ENCODE measurements at places on chromosomes 11 and 22. TPM values are rescaled to one million over a fixed set of nuclear protein-coding genes. Genes with fewer than 3 reads are reported as not detected.

Gene C11orf42
- total RNA-seq = not detected

Gene TMEM191C
- 4.7 TPM for total RNA-seq

Gene GRM5
- 0.51 TPM for total RNA-seq

Gene LGR4
- total RNA-seq = 5.1 TPM

Gene MS4A5
- total RNA-seq = not detected

Gene SPDYC
- total RNA-seq = not detected

Gene APOBEC3F
- total RNA-seq = 12.1 TPM

Gene OTOG
- total RNA-seq = 0.11 TPM

Gene GSTT4
- total RNA-seq = not detected

Gene ELMOD1
- 1.9 TPM for total RNA-seq

Gene C11orf16
- total RNA-seq = 14.0 TPM

Gene MUC5AC
- 0.77 TPM for total RNA-seq

Gene SYTL2
- 22.8 TPM for total RNA-seq

Gene OR8D4
- total RNA-seq = not detected

Gene E2F8
- 1.9 TPM for total RNA-seq

All from lung (tissue), 17 donors.